ENCODE measurements at places on chromosomes 16 and 17.

GRCh38 chr16:85606904-85607303, 6.2 kb upstream of the GSE1 start:
- no peak for DNase-seq

DNA sequence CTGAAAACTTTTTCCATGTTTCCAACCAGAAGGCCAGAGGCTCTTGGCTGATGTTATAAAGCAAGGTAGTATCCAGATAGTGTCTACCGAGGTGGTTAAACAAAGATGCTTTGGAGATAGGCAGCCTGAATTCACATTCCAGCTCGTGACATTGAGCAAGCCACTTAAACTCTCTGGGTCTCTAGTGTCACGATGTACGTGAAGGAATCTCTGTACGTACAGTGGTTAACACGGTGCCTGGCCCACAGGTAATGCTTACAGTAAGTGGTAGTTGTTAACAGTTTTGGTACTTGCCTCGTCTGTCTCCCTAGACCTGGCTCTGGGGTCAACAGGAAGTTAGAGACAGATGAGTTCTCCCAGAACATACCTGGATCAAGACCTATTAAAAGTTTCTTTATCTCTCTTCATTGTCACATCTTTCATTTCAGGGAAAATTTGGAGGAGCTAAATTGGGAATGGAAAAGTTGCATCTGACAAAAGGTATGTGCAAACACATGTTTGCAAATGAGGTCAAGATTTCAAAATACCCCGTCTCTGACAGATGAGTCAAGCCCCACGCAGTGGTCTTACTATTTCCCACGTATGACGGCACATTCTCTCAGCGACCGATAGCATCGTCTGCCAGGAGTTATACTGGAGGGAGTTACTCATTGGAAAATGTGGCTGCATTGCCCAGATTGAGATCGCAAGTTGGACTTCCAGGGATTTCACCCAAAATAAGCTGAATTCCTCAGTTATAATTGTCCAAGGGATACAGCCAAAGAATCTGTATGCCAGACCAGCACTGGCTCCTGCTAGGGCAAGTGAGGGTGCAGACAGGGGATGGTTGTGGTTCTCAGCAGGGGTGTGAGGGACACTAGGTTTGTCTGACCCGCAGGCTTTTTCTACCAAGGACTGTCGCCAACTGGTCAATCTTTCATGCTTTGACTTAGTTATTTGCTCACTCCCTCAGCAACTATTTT, 18.9 kb upstream of the MYH10 start:
- no peak for DNase-seq

DNA sequence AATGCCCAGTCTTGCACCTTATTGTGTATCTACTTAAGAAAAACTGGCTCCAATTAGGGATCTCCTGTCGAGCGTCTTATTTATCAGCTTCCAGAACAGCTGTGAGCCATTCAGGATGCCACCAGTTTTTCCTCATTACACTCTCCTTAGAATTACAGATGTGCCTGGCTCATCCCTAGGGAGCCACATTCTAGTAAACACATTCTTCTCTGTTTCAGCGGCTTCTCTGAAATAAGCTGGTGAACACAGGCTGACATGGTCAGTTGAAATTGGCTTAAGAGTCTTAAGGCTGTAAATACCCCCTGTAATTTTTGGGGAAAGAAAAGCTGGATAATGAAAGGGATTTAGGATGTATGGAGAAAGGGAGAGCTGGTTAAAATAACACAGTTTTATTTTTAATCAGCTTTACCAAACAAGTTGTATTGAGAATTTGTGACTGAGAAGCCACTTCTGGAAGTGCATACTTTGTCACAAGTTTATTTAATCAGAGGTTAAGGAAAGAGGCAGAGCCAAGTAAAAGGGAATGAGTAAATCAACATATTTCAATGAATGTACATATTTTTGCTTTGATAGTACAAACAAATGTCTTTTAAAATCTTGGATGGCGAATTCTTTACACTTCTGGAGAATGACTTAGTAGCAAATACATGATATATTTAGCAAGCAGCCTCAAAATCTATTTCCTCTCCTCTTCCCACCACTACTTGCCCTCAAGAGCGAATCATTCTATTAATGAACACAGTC, 562.0 kb upstream of the GOT2 start:
- no peak for DNase-seq

- no peak for DNase-seq
Observed at GRCh38 chr17:61678339-61678738, 87.3 kb upstream of the NACA2 start.

DNA sequence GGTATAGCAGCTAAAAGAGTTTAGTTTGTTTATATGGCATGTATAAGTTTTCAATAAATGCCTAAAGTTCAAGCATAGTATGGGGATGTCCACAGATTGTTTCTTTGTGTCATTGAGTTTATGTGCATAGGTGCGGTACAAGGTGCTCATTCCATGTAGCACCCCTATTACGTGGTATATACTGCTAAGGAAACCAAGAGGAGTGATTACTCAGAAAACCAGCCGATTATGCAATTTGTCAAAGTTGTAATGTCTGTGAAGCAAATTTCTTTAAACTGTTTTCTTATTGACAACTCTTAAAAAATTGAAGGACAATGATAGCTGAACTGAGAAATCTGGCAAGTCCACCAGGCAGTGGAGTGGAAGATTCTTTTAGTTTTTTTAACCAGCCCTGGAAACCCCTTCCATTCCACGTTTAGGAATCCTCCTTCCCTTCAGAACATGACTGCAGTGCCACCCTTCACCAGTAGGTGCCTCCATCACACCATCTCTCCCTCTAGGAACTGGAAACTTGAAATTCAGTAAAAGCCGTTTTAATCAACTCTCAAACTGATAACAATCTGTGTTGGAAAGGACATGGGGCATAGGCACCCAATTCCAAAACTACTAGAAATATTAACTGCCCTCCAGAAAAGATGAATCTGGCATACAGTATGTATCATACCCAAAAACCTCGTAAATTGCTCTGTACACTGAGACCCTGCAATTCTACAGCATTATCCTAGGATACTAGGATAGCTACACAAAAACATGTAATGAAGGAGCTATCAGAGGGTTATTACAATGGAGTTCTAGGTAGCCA, 43.5 kb downstream of the REXO5 start:
- peak; percentile 65 for DNase-seq

DNA sequence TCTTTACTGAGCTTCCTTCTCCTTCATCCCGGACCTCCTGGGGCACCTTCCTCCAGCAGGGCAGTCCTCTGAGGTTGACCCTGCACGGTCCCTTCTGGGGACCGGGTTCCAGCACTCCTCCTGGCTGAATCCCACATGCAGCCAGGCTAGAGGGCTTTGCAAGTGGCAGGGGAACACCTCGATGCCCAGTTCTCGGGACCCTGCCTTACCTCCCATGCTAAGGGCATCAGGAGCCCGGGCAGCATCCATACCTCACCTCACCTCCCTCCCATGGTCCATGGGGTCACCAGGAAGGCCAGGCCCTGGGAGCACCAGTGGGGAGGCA, 81.1 kb downstream of the NT5M start:
- DNase-seq = no peak

DNA sequence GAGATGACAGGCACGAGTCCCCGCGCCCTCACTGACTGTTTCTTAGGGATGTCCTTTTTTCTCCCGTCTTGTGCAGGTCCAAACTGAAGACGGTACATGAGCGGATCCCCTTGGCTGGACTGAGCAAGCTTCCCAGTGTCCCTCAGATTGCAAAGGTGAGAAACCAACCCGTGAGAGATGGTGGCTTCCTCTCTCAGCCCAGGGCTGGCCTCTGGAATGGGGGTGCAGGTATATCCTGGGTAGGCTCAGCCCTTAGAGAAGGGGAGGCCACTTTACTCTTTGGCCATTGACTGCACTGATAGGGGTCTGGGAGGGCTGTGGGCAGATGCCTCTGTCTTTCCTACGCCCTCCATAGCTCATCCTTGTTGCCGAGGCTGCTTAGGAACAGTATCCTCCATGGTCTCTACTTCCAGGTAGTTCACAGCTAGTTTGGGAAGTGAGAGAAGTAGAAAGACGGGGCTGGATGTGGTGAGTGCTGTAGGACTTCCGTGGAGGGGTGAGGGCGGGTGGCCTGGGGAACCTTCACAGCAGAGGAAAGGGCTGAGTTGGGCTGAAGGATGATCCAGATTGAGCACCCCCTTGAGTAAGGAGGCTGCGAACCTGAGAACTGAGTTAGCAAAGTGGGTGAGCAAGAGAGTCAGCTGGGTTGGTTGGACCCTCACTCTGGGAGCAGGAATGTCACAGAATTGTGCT, 83.0 kb downstream of the OR1D5 start:
- DNase-seq = no peak

GRCh38 chr16:87066133-87067002, 250.8 kb downstream of the C16orf95 start:
- DNase-seq = no peak

DNA sequence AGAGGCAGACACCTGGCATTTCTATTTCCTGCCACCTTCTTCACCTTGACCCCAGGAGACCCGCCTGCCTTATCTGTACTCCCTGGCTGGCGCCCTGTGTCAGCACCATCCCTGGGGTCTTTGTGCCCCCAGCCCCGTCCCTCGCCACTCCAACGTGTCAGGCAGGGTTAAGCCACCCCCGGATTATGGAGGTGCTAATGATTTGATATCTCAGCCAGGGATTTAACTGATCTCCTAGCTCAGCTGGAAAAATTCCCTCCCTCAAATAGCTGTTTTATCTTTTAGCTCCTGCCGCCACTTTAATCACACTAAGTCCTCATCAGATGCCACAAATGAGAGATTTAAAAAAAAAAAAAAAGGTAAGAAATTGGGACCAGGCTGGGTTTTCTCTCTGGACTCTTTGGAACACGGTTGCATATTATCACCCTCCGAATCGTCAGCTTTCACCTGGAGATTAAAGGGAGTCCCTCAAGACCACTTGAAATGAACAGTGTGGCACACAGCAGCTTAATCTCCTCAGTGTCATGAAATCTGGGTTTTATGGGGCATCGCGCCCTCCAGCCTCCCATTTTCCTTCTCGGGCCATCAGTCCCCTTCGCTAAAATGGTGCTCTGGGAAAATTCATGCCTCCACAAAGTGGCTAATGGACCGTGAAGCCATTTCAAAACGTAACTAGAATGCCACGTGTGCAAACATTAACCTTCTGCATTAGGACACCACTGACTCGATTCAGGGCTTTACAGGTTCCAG, 26.2 kb upstream of the WFDC1 start:
- DNase-seq = no peak

GRCh38 chr17:40303009-40303657, 5.8 kb upstream of the RARA start:
- DNase-seq = peak; percentile 50

GRCh38 chr16:77033516-77033915, 157.5 kb upstream of the MON1B start:
- no peak for DNase-seq

DNA sequence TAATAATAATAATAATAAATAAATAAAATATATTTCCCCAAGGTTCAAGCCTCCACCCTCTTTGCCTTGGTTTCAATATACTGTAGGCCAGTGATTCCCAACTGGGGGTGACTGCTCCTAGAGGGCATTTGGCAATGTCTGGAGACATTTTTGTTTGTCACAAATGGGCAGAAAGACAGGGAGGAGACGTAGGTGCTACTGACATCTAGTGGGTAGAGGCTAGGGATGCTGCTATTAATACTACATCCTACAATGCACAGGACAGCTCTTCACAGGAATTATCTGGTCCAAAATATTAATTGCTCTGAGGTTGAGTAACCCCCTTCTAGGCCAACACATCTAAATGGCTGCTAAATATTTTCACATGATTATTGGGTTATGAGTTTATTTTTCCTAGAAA, 12.8 kb upstream of the PRR14 start:
- DNase-seq = peak; percentile 55

- no peak for DNase-seq
Observed at GRCh38 chr16:84616515-84616914, 1.4 kb downstream of the COTL1 start.

GRCh38 chr17:30212750-30213149, 22.7 kb downstream of the SLC6A4 start:
- no peak for DNase-seq

- no peak for DNase-seq
Observed at GRCh38 chr17:8369944-8370343, 6.6 kb downstream of the KRABD2 start.

DNA sequence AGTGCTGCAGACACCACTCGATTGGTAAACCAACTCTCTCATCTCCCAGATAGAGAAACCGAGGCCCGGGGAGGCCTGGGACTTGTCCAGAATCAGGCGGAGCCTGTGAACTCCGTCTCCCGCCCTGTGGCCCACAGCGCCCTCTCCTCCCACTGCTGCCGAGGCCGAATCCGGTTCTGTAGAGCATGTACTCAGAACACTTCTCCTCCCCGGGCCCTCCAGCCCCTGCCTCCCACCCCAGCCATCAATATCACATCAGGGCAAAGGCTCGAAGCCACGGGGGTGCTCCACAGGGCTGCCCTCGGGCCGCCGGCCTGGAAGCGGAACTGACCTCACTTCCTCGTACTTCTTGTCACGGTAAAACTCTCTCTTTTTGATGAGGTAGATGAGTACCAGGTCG, 13.0 kb downstream of the EMC6 start:
- DNase-seq = no peak

DNA sequence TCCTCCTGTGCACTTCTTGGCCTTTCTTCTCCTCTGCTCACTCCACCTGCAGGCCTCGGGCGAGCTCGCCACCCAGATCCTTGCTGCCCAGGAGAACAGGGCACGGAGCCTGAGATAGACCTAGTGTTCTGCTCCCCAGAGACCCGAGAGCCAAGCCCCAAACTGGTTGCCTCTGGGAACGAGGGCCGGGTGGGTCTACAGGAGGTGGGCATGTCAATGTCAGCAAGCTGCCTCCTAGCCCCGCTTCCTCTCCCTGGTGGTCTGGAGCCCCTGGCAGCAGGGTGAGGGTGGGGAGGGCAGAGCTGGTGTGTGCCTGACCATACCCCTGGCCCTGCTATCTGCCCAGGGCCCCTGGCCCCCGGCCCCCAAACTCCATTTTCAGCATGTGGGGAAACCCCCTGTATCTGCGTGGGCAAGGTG, 841 bp upstream of the NDRG4 start:
- DNase-seq = no peak

DNA sequence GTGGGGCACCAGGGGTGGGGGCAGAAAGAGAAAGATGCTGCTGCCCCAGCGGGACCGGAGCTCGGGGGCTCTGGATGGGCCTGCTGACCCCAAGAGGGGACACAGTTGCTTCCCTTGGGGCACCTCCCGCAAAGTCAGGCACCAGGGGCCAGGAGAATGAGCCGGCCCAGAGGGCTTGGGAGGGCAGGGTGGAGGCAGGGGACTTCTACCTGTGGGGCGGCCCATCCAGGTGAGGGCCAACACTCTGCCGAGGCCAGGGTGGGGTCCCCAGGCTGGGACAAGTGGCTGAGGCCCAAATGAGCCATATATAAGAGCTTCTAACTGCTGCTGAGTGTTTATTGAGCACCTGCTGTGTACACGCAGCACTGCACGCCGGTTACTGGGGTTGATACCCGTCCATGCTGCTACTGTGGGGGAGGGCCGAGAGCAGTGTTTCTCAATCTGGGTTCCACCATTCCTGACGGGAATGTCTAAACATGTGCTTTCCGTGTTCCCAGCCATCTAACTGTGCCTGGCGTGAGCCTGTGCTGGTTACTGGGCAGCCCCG, 211.7 kb upstream of the GSE1 start:
- DNase-seq = no peak

DNA sequence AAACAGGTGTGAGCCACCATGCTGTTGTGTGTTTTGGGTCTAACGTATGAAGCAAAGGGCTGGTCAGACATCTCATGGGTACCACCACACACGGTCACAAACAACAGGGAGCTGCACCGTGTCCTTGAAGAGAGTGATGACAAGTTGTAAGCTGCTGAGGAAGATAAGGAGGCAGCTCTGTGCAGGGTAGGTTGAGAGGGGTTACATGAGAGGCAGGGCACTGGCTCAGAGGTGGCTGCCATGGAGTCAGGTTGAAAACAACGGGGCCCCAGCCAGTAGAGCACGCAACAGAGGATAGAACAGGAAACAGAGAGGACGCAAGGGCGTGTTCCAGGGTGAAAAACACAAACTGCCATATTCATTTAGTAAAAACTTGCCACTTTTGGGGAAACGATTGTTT, 52.2 kb downstream of the TRARG1 start:
- no peak for DNase-seq
